ENCODE measurements at places on chromosomes 1 and 21. TPM values are rescaled to one million over a fixed set of nuclear protein-coding genes. Genes with fewer than 3 reads are reported as not detected.
A peak's percentile ranks its signal among the peaks of the same experiment; 100 is the strongest.

The JTB gene
- 294 TPM for total RNA-seq

The DYNLT5 gene
- total RNA-seq: not detected

The OR2L13 gene
- not detected for total RNA-seq

The MPL gene
- total RNA-seq: not detected

The CELA2B gene
- not detected for total RNA-seq

The FALEC gene
- total RNA-seq: not detected

The OR10K2 gene
- total RNA-seq: not detected

DNA sequence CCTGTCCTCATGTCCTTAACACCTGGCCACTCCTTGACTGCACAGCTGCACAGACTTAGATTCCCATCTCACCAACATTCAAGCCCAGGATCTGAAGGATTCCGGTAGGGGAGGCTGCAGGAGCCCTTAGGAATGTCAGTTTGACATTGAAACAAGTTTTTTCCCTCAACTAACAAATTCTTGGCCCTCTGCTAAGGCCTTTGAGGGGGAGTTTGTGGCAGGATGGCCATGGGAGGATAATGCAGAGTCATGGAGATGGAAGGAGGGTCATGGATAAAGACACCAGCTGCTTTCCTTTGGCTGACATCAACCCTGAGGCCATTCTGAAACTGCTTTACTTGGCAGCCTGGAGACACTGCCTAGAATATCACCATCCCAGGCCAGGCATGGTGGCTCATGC is 63.4 kb upstream of the PPP2R5A start:
- DNase-seq: no peak

- DNase-seq: no peak
These were observed 20.7 kb upstream of the LGALS8 start for GRCh38 chr1:236502972-236503639.

GRCh38 chr1:74689621-74690363 is 16.2 kb upstream of the ERICH3 start:
- DNase-seq: peak; percentile 17

DNA sequence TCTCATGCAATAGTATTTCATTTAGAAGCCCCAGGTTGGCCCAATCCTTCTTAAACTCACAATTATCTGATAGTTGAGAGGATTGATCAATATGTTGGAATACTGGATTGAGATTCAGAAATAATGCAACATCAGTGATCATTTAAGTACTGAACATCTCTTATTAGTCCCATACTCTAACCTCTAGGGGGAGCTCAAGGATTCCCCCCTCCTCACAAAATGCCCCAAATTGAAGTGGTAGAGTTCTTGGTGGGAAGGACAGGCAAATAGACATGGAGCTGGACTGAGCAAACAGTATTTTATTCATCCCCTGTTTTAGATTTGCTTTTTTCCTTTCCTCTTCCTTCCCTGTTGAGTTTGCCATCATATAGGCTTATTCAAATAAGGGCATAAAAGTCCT is 62.8 kb downstream of the NGF start:
- no peak for DNase-seq

- DNase-seq: no peak
These were observed 57.4 kb downstream of the COL6A1 start for GRCh38 chr21:46038871-46039397.

- no peak for DNase-seq
These were observed 82.0 kb upstream of the MROH9 start for GRCh38 chr1:170853302-170853701.

- DNase-seq: no peak
These were observed 24.2 kb upstream of the FAM20B start for GRCh38 chr1:179001451-179001850.

GRCh38 chr1:69570356-69570755 is 2.6 kb downstream of the LRRC7 start:
- no peak for DNase-seq

Measured in activated T-cell treated with anti-CD3 and anti-CD28 coated beads, Interleukin-2, amount 50 U/mL, for 4 hours (primary cell).